ENCODE measurements at places on chromosomes 11 and 22.

- no peak for DNase-seq
These were observed 16.4 kb downstream of the DAGLA start for GRCh38 chr11:61696602-61697001.

DNA sequence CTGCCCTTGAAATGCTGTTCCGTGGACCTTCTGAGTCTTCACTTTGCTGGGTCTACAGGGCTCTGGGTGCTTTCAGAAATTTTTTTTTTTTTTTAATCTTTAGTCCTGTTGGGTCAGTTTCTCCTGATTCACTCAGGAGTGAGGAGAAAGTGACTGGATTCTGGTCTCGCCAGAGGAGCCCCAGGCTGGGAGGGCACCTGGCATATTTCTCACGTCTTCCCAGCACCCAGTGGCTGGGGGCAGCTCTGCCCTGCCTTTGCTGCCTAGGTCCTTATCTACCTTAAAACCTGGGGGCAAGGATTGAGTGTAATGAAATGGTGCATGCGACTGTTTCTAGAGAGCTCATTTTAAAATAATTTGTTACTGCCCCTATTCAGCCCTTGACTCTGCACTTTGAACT lies 23.3 kb downstream of the SAMM50 start:
- no peak for DNase-seq

DNA sequence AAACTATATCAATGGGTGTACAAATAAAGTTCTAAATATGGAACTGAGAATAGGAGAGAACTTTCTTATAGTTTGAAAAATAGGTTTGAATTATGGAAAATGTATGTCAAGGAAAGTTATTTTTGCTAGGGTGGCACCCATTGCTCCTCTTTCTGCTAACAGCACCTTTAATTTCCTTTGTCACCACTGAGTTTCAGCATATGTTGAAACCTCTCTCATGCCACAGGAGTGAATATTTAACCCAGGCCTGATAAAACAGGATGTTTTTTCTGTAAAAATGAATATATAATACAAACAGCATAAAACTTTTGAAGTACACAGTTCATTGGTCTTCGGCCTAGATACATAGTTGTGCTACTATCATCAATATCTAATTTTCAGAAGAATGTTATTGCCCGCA lies 385.5 kb upstream of the ANO5 start:
- peak; percentile 12 for DNase-seq

- DNase-seq: peak; percentile 20
These were observed 15.3 kb upstream of the RAB30 start for GRCh38 chr11:83087035-83087434.

DNA sequence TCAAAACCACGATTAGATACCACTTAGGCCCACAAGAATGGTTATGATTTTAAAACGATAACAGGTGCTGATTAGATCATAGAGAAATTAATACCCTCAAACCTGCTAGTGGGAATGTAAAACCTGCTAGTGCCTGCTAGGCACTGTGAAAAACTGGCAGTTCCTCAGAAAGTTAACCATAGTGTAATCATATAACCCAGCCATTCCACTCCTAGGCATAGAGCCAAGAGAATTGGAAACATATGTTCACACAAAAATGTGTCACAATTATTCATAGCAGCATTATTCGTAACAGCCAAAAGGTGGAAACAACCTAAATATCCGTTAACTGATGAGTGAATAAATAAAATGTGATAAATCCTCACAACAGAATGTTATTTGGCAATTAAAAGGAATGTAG lies 122.2 kb upstream of the SYN3 start:
- no peak for DNase-seq

DNA sequence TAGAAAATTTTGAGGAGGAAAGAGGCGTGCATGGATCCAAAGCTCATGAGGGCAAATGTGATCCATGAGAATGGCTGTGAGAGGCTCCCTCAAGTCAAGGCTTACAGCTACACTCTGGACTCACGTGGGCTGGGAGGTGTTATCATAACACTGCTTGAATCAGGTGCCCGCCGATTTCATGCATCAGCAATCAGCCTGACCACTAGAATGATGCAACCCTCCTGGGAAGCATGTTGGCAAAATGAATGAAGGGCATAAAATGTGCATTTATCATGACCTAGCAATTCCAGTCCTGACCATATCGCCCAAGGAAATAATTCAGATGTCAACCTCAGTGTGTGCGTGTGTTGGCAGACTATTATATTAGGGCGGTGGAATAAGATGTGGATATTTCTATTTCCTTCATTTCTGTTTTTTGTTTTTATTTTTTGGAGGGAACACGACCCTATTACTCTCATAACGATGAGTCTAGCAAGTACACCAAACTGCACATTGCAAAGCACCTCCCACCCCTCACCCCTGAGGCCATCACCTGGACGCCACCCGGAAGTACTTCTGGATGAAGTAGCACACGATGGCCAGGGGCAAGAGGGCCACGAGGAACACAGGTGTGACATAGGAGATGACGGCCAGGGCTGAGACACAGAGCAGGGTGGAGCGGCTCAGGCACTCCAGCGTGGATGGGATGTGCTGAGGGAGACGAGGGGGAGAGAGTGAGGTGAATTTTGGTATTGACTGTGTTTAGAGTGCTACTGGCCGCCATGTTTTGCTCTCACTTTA lies 15.7 kb upstream of the KCNJ11 start:
- DNase-seq: peak; percentile 39

DNA sequence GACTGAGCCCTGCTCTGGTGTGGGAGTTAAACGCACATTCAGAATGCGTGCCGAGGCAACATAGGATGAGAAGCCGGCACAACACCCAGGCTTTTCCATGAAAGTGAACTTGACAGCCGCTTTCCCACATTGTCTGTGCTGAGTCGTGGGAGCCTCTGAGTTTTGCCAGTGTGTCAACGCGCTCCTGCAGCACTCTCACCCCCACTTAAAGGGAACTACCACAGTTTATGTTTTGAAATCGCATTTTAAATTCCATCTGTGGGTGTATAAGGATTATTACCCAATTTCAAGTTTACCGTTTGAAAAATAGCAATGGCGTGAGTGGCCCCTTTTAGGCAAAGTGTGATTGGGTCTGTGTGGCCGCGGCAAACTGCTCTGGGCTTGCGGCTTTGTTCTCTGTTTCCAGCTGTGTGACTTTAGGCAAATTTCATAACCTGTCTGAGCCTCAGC lies 81.5 kb downstream of the FBLN1 start:
- DNase-seq: no peak

DNA sequence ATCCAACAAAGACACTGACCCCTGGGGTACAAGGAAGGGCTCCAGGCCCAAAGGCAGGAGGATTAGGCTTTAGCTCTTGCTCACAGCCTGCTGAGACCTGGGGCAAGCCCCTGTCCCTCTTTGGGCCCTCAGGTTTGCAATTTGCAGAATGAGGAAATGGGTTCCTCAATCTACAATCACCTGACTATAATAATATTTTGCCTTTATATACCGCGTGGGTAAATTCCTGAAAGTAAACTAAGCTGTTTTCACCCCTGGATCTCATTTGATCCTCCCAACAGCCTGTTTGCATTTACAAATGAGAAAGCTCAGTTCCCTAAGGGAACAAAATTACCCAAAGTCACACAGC lies 797 bp downstream of the STARD10 start:
- no peak for DNase-seq

GRCh38 chr11:63917692-63918506 lies 935 bp upstream of the RCOR2 start:
- no peak for DNase-seq

DNA sequence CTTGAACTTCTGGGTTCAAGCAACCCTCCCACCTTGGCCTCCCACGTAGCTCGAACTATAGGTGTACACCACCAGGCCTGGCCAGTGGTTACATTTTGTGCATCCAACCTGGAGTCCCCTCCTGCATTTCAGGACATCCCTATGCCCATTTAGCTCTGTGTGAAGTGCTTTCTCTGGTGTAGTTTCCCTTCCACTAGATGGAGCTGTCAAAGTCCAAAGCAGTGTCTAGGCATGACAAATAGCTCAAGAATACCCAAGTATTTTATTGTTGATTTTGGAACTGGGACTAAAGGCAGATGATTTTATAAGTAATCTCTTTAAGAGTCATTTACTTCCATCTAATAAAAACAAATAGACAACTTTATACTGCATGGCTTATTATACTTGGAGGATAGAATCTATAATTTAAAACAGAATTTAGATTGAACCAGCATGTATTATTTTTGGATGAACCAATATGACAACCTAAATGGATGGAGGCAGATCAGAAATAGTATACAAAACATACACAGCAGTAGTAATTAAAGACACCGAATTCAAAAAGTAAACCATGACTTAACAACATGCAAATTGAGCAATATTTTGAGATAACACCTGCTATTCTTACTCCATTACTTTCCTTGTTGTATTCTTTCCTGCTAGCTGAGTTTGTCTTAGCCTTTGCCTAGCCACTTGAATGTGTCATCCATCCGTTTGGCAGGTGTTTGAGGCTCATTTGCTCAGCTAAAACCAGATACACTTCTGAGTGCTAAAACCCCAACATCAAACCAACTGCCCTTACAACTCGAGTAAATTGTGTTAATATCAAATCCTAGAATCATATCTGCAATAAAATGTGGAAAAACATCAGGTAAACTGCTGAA lies 37.7 kb downstream of the EIF4ENIF1 start:
- no peak for DNase-seq
